Endothelial cell of umbilical vein (primary cell): ENCODE measurements at places on chromosomes 1 and 21.

- DNase-seq: peak; percentile 86
Measured at GRCh38 chr1:31587720-31588423, 11.6 kb downstream of the TINAGL1 start.

GRCh38 chr1:18948913-18949685 is 7.4 kb downstream of the IFFO2 start:
- DNase-seq: peak; percentile 41

DNA sequence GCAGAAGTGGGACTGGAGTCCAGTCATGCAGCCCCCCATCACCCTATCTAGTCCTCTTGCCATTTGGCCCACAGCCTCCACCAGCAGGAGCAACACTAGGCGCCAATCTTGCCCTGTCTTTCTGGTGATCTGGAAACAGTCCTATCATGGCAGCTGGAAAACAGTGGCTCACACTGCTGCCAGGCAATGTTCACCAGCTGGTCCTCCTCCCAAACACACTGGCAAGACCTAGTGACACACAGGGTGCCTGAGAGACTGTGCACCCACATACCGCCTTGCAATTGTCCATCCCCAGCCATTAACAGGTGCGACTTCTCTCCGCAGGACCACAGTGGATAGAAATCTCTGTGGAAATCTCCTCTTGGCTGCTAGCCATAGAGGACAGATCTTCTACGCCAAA is 105.5 kb downstream of the HIVEP3 start:
- no peak for DNase-seq

GRCh38 chr1:37244083-37244480 is 209.8 kb upstream of the GRIK3 start:
- no peak for DNase-seq

- peak; percentile 48 for DNase-seq
Measured at GRCh38 chr1:33347650-33347992, 26.7 kb upstream of the A3GALT2 start.

- no peak for DNase-seq
Measured at GRCh38 chr1:3034728-3035562, 13.7 kb downstream of the ACTRT2 start.

- no peak for DNase-seq
Measured at GRCh38 chr21:34522284-34522683, 10.3 kb upstream of the KCNE1 start.

DNA sequence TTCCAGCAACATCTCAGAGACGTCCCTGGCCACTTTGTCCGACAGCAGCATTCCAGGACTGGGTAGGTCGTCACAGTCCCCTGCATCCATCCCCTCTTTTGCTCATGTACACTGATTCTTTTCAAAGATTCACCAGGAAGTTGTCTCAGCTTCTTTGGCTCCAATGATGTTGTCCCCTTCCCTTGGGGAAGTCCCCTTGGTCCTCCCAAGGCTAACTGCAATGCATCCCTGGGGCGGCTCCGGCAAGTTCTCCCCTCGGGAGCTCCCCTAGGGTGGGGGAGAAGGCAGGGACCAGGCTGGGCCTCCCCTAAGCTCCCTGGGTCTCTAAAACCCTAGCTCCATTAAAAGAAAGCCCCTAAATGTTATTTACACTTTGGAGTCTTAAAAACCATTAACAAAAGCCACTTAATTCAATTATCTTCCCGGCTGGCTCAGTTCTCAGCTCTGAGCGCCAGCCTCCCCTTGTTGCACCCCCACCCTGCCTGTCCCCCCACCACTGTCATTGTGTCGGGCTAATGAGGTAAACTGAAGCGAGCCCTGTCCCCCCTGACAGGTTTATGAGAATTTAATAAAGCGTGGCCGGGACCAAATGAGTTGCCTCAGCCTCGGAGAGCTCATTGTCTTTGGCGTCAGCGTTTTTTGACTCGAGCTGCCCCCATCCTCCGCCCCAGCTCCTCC is 25.3 kb downstream of the KNCN start:
- DNase-seq: no peak

DNA sequence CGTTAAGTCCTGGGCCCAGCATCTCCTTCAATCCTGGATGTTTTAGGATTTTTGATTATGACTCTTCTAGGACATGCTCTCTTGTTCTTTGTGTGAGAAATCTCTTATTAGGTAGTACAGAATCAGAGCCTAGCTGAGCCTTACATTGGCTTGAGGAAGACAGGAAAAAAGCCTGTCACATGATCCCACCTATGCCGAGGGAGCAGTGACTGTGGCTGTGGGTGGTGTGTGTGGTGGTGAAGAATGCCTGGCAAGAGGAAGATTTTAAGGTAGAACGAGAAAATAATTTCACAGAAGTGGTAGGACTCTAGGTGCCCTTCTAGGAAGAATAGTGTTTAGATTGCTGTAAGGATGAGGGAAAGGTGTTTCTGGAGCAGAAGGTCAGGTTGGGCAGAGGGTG is 449.5 kb upstream of the PROX1 start:
- no peak for DNase-seq

GRCh38 chr1:118388301-118388959 is 203.4 kb upstream of the SPAG17 start:
- no peak for DNase-seq

DNA sequence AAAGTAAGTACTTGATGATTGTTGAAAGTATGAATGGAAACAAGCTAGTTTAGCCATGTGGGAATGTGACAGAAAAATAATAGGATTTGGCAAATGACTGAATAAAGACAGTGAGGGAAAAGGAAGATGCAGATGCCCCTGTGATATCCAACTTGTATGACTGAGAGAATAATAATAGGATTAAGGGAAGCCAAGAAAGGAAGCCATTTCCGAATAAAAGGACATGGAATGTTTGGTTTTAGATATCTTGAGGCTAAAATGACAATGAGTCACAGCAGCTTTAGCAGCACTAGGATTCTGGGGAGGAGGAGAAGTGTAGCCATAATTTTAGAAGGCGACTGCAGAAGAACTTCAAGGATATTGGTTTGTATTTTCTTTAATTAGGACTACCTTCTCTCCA is 109.2 kb downstream of the TTLL7 start:
- peak; percentile 57 for DNase-seq

- no peak for DNase-seq
Measured at GRCh38 chr1:34320053-34320669, 143.5 kb downstream of the C1orf94 start.

GRCh38 chr1:56289260-56289659 is 290.1 kb downstream of the PLPP3 start:
- DNase-seq: no peak
